ENCODE measurements at places on chromosomes 11 and 22.
A peak's percentile ranks its signal among the peaks of the same experiment; 100 is the strongest.

DNA sequence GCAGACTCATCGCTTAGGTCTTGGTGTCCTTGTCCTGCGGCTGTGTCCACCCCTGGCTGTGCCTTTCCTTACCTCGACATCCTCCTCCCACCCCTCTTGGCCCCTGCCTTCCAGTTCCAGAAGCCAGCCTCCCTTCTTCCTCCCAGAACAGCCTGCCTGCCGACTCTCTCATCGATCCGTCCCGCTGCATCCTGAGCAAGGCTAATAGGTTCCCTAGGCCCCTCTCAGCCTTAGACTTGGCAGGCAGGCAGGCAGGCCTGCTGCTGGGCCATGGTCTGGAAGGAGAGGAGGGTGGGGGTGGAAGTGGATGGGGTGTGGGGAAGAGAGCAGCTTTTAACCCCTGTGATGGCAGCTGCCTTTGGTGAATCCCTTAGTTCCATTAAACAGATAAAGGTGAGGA, 196.7 kb upstream of the TBCEL start:
- no peak for DNase-seq

DNA sequence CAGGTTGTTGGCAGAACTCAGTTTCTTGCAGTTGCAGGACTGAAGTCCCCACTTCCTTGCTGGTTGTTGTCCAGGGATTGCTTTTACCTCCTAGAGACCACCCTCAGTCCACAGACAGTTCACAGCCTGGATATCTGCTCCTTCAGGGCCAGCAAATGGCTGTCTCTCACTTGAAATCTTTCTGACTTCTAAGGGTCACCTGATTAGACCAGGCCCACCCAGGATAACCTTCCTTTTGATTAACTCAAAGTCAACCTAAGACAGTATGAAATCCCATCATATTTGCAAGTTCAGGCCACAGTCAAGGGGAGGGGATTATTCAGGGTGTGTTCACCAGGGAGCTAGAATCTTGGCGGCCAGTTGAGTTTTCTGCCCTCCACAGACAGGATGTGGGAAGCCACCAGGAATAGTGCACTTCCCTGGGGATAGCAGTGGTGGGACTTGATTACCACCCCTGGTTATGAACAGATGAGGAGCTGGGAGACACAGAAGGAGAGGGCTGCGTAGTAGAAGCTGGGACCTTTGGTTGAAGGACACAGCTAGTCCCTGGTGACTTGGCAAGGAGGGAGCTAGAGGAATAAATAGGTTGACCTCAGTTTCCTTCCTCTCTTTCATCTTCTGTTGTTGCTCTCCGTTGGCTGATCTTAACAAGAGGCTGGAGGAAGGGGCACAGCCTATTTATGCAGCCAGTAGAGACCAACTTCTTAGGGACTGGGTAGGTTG, 33.4 kb downstream of the MIAT start:
- DNase-seq, result no peak

DNA sequence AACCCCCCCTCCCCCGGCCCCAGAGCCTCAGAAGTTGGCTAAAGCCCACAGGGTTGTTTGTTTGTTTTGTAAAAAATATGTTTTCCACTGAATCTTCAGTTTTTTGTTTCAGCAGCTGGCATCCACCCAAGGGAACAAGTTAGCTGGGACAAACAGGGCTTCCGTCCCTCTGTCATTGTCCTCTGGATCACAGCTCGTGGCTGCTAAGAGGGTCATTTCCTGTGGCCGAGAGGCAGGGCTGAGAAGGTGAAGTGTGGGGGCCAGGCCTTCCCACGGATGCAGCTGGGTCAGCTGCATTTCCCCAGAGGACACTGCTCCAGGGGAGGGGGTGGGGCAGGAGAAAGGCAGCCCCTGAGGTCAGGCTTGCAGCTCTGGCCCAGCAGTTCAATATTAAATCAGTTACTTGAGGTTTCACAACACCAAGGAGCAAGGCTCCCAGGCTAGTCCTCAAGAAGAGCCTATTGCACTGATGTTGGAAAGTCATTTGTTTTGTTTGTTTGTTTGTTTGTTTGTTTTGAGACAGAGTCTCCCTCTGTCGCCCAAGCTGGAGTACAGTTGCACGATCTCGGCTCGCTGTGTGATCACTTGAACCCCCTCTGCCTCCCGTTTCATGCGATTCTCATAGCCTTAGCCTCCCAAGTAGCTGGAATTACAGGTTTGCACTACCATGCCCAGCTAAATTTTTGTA, 34.4 kb upstream of the SMTN start:
- DNase-seq, result peak; percentile 59

DNA sequence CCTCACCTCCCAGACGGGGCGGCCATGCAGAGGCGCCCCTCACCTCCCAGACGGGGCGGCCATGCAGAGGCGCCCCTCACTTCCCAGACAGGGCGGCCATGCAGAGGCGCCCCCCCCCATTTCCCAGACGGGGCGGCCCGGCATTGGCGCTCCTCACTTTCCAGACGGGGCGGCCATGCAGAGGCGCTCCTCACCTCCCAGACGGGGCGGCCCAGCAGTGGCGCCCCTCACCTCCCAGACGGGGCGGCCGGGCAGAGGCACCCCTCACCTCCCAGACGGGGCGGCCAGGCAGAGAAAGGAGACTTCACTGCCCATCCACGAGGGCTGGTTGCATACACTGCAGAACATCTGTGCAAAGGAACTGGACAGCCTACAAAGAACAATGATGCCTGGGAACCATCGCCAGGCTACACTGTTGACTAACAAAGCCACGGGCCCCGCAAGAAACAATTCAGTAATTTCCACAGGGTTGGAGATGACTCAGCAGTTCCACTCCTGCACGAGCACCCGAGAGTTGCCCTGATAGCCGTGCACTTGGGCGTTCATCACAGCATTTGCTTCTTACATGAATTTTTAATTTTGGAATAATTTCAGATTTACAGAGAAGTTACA, 58.7 kb downstream of the CTTN start:
- no peak for DNase-seq

Measured in large intestine (tissue), 12 donors.